ENCODE measurements at places on chromosomes 12 and 14. TPM values are rescaled to one million over a fixed set of nuclear protein-coding genes. Genes with fewer than 3 reads are reported as not detected.

- H3K36me3 ChIP-seq, result no peaks in the 10 kb centered on the region
- H3K4me3 ChIP-seq, result no peak overlapping the region
- DNase-seq, result no peak
- H3K4me1 ChIP-seq, result no peaks in the 10 kb centered on the region
Observed at GRCh38 chr12:11568762-11569478, 80.6 kb upstream of the ETV6 start.

DNA sequence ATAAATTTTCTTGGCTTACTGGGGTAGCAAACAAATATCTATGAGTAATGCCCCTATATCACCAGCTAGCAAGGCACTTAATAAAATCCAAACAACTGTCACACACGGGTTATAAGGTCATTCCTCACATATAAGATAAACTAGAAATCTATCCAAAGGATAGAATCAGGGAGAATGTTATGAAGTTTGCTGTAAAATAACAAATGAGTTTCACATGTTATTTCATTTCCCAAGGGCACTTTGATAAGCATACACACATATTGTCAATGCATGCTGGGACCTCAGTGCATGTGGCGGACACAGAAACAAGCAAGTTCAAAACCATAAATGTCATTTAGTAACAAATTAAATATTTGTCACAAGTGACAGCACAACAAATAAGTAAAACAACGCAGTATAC is 429.4 kb downstream of the GXYLT1 start:
- DNase-seq, result no peak
- no peaks in the 10 kb centered on the region for H3K27me3 ChIP-seq
- H3K4me1 ChIP-seq, result no peaks in the 10 kb centered on the region

DNA sequence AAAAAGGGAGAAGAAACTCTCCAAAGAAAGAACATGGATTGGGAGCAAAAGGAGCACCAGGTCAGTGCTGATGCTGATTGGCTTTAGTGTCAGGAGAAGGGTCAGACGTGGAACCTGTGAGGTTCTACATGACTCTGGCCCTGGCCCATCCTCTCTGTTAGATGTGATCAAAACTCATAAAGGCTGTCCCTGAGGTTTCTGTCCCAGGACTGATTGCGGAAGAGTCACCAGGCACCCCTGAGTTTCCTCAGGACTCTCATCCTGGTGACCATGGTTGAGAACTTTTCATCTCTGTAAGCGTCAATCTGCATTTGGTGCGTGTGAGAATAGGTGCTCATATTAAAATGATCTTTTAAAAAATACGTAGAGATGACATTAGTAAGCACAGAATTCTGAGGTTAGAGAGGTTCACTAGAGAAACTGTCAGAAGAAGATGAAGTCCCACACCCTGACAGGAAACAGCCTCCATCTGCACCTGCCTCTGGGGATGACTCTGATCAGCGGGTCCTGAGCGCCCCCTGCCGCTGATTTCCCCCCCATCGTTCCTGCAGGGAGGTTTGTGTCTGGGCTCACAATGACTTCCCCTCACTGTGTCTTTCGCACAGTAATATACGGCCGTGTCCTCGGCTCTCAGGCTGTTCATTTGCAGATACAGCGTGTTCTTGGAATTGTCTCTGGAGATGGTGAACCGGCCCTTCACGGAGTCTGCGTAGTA is 741.8 kb downstream of the TMEM121 start:
- H3K27me3 ChIP-seq, result peaks cover 7% of the 10 kb centered on the region
- H3K36me3 ChIP-seq, result no peaks in the 10 kb centered on the region
- H3K4me3 ChIP-seq, result no peak overlapping the region
- no peak for DNase-seq
- H3K4me1 ChIP-seq, result no peaks in the 10 kb centered on the region

- no peaks in the 10 kb centered on the region for H3K36me3 ChIP-seq
- no peak for DNase-seq
- H3K4me3 ChIP-seq, result no peak overlapping the region
Observed at GRCh38 chr14:56660677-56661389, 81.2 kb downstream of the TMEM260 start.

The PLXNC1 gene
- total RNA-seq, result 1.8 TPM

The MYO1H gene
- not detected for total RNA-seq

The LRRC9 gene
- 0.22 TPM for total RNA-seq

The ACOT6 gene
- total RNA-seq, result not detected

Measured in gastrocnemius medialis (tissue), 4 donors.